ENCODE measurements at places on chromosomes 11 and 22.

- DNase-seq, result no peak
These were observed 11.0 kb downstream of the CSTPP1 start for GRCh38 chr11:46947399-46948077.

DNA sequence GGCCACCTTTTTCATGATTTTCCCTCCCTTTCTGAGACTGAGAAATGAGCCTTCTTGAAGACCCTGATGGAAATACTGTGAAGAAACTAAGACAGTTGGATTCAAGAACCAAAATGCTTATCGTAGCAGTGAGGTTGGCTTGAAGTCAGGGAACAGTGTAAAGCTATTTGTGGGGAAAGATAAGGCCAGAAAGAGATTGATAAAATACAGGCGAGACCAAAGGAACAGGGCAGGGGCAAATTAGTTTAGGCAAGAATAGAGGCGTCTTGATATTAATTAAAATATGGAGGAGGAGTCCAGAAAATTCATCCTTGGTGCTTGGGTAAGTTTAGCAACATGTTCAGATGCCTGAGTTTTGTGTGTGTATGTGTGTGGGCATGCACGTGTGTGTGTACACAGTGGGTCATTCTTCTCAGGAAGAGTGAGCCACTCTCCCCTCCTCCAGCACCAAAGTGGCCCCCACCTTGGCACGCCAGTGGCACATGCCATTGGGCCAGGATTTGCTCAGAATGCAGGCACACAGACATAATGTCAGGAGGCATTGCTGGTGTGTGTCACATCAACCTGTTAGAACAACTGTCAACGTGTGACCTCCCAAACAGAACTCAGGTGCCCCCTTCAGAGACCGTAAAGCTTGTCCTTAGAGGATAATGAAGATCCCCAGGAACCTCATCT, 3.9 kb upstream of the EHF start:
- no peak for DNase-seq

DNA sequence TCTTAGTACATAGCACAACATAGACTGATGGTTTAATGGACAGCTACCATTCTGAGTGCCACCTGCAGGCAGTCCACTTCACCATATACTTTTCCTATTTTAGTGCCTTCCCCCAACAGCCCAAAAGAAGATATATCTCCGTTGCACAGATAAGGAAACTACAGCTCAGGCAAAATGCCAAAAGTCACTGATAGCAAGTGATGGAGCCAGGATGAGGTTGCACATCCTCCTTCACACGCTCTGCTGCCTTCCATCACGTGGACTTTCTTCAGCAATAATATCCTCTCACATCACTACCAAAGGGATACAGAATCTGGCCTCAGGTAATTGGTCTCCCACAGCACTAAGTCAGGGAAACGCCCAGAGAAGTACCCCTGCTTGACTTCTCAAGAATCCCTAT, 7.5 kb downstream of the TCF20 start:
- DNase-seq, result no peak

DNA sequence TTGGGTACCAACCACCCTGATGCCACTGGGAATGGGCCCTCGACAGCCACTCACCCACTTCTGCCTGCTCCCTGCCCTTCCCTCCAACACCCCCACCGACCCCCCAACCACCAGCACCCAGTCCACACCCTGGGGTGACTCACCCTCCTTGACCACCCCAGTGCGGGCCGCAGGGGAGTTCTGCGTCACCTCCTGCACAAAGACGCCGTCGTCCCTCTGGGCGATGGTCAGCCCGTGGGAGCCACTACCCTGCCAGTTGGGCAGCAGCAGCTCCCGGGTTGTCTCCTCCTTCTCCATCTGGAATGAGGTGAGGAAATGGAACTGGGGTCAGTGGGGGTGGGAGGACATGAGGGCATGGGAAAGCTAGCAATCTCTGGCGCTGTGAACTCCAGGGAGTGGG, 10.8 kb downstream of the AHNAK start:
- DNase-seq, result no peak

GRCh38 chr11:118522571-118523072, 4.7 kb upstream of the TTC36 start:
- DNase-seq, result no peak

GRCh38 chr11:123558536-123559315, 95.7 kb downstream of the SCN3B start:
- no peak for DNase-seq

- DNase-seq, result no peak
These were observed 42.8 kb downstream of the F2 start for GRCh38 chr11:46761807-46762206.

DNA sequence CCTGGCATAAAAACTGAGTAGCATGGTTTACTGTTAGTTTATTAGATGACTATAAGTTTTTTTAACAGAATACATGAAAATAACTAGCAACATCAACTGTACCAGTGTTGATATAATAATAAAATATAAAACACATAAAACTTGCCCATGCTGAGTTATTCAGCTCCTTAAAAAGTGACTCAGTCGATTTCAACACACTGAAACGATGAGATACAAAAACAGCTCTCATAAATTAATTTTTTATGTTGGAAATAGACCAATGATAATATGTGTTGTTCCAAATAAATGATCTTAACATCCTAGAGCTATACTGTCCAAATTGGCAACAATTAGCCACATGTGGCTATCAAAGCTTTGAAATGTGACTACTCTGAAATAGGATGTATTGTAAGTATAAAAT, 15.9 kb downstream of the PDGFD start:
- DNase-seq, result no peak

- DNase-seq, result no peak
These were observed 189.3 kb upstream of the NECTIN1 start for GRCh38 chr11:119918347-119918746.

DNA sequence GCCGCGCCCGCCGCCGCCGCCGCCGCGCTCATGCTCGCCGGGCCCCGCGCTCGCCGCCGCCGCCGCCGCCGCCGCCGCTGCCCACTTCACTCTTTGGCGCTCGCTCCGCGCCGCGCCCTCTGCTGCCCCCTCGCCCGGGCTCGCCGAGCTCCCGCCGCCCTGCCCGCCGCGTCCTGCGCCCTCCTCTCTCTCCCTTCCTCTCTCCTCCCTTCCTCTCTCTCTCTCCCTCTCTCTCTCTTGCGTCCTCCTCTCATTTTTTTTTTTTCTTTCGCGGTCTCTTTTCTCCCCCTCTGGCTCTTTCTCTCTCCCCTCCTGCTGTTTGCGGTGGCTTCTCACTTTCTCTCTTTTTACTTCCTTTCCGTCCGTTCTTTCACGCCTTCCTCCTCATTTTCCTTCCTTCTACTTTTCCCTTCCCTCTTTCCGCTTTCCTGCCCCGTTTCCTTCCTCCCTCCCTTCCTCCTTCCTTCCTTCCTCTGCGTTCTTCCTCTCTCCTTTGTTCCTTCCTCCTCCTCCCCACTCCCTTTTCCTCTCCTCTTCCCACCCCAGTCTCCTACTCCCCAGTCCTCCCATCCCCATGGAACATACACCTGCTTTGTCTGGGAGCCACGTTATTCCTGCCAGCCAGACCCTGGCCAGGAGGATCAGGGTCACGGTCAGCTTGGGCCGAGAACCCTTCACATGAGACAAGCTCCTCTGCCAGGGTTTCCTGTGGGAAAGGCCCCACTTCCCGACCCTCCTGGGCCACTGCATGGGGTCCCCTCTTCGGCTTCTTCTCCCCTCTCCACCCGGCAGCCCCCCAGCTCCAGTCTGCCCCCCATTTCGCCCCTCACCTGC, 19.3 kb upstream of the SHISAL1 start:
- no peak for DNase-seq

GRCh38 chr22:37195921-37196320, 7.9 kb upstream of the C1QTNF6 start:
- DNase-seq, result no peak

DNA sequence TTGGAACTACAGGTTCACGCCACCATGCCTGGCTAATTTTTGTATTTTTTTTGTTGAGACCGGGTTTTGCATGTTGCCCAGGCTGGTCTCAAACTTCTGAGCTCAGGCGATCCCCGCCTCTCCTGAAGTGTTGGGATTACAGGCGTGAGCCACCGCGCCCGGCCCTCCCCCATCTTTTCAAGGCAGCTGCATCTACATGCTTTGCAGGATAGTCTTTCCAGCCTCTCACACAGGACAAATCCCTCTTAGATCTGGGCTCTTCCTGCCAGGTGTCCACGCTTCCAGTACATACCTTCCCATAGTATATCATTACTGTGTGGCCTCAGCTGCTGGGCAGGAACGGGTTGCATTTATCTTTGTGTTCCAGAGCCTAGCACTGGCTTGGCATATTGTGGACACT, 49.7 kb downstream of the C11orf96 start:
- DNase-seq, result no peak

DNA sequence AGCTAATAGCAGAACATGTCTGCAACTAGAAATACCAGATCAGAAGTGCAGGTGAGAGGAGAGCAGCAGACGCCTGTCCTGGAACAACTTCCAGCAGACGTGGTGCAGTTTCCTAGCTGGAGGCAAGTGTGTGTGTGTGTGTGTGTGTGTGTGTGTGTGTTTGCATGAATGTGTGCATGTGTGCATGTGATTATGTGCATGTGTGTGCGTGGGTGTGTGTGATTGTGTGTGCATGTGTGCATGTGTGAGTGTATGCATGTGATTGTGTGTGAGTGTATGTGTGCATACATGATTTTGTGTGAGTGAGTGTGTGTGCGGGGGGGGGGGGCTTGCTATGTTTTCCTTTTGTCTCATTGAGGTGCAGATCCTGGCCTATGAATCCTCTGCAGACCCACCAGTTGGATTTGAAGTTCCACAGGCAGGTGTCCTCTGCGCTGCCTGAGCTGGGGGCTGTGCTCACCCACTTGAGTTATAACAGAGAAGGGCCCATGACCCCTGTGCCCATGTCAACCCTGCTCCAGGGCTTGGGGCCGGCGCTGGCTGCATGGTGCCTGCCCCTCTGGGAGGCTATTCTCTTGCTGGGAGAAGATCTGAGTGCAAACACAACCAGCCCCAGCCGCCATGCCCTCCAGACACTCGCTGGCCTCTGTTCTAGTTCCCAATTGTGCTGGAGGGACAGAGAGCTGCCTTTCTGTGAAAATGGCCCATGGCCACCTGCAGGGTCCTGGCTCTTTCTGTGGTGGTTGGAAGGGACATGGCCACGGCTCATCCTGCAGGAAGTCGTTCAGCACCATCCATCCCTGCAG, 821.3 kb downstream of the BRD1 start:
- no peak for DNase-seq

DNA sequence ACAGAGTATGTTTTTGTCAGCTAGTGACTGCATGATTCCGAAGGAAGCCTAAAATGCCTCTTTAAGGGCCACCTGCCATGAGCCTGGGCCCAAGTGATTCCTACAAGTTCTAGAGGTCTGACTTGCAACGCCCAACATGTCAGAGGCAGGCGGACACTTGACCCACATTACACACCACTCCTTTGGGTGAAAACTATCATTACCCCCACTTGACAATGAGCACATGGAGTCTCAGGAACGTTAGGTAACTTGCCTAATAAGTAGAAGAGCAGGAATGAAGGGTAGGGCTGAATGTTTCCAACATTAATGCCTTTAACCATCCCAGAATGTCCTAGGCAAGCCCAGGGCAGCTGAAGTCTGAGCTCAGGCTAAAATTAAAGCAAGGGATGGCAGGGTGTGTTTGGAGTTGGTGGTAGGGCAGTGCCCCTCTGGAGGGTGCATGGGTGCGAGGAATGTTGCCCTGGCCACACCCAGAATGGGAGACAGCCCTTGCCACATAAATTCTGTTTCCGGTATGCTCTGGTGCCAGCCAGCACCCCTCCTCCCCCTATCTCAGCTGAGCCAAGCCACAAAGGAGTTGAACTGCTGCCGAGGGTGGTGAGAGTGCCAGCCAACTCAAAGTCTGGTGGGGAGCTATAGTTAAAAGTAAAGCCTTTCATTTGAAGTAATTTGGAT, 2.5 kb downstream of the PLAAT2 start:
- DNase-seq, result no peak

GRCh38 chr22:49503896-49504521, 323.7 kb downstream of the BRD1 start:
- no peak for DNase-seq

- DNase-seq, result no peak
These were observed 685.0 kb downstream of the ETS1 start for GRCh38 chr11:127902382-127902781.

- DNase-seq, result no peak
These were observed 33.2 kb upstream of the FBLN1 start for GRCh38 chr22:45469281-45470073.

GRCh38 chr11:134229126-134229790, 4.8 kb downstream of the VPS26B start:
- DNase-seq, result no peak

- DNase-seq, result no peak
These were observed 8.5 kb upstream of the SCN2B start for GRCh38 chr11:118184784-118185579.

DNA sequence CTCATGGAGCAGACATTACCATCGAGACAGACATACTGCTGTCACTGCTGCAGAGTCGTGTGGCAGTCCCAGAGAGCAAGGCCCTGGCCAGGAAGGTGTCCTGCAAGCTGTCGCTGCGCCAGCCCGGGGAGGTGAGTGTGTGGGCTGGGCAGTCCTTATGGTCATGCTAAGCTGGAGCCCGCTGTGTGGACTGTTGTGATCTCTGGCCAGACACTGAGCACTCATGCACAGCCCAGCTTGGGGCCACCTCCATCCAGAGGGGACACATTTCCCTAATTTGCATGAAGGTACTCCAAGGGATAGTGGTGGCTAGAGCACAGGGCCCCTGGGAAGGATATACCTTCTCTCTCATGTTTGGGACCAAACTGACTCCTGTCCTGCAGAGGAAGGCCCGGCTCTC, 9.6 kb downstream of the ANKK1 start:
- DNase-seq, result no peak

DNA sequence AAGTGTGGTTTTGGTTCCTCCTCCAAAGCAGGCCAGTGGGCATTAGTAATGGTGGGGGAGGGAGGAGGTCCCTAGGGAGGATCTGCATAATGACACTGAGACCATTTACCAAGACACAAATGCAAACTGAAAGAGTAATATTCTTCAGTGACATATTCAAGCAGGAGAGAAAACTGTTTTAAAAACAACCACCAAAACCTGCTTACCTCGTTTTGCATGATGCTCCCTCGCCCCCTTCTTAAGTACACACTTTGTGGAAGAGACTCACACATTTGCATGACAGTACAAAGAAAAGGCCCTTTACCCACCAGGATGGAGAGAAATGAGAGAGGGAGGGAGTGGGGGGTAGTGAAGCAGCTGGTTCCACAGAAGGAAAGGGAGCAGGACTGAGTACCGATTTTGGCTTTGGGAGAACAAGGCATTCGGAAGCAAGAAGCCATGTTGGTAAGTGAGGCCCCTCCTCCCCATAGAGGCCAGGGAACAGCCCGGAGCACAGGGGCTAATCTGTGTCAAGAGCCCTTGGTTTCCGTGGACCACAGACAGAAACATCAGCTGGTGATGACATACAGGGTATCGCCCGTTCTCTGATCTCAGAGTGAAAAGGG, 13.0 kb upstream of the OPCML start:
- DNase-seq, result no peak

Measured in stimulated activated effector memory CD8-positive, alpha-beta T cell treated with anti-CD3 and anti-CD28 coated beads, Interleukin-12 subunit alpha, Interleukin-12 subunit beta, amount 100 ng/mL, for 72 hours (primary cell).